Heart right ventricle (tissue), 16 donors: ENCODE measurements at places on chromosomes 4 and X. TPM values are rescaled to one million over a fixed set of nuclear protein-coding genes. Genes with fewer than 3 reads are reported as not detected.

Gene THAP9
- polyA plus RNA-seq, result 5.4 TPM

Gene RNF175
- polyA plus RNA-seq, result not detected

Gene HMX1
- not detected for polyA plus RNA-seq

Gene FMR1NB
- not detected for polyA plus RNA-seq

Gene MAGEB3
- not detected for polyA plus RNA-seq

Gene FHIP1A
- polyA plus RNA-seq, result 3.1 TPM

Gene CXCL13
- polyA plus RNA-seq, result 0.06 TPM

Gene DCAF8L2
- not detected for polyA plus RNA-seq

Gene NAP1L2
- polyA plus RNA-seq, result 2.2 TPM

Gene IL3RA
- polyA plus RNA-seq, result 20.8 TPM

DNA sequence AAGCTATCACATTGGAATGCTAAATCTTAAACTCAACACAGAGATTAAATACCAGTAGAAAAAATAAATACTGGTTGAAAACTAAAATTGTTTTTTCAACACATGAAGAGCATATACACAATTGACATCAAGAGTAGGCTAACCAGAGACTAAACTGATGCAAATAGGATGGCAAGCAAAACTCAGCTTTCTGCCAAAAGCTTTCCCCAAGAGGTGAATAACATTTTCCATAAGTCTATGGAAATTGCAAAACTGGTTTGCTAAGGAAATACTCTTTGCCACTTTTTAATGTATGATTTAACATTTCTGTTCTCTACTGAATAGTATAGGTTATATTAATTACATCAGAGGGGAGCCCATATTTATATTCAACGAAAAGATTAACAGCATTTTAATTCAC lies 23.8 kb downstream of the IQCM start:
- no peak for DNase-seq

- no peak for DNase-seq
Measured at GRCh38 chrX:45709381-45709780, 508.7 kb upstream of the DIPK2B start.

DNA sequence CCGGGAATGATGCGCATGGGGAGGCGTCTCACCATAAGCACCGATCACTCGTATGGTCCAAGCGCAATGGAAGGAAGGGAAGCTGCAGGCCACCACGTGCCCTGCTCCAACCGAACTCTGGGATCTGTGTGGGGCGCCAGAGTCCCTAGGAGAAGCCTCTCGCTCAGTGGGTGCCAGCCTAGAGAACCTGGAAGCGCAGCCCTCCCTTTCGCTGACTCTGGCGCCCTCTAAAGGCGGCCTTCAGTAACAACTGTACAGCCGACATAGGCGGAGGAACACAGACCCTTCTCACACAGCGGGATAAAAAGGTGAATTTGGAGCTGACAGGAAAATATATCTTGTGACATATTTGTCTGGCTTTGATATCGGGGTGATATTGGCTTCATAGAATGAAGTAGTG lies 76.0 kb downstream of the INTS6L start:
- DNase-seq, result peak; percentile 34

DNA sequence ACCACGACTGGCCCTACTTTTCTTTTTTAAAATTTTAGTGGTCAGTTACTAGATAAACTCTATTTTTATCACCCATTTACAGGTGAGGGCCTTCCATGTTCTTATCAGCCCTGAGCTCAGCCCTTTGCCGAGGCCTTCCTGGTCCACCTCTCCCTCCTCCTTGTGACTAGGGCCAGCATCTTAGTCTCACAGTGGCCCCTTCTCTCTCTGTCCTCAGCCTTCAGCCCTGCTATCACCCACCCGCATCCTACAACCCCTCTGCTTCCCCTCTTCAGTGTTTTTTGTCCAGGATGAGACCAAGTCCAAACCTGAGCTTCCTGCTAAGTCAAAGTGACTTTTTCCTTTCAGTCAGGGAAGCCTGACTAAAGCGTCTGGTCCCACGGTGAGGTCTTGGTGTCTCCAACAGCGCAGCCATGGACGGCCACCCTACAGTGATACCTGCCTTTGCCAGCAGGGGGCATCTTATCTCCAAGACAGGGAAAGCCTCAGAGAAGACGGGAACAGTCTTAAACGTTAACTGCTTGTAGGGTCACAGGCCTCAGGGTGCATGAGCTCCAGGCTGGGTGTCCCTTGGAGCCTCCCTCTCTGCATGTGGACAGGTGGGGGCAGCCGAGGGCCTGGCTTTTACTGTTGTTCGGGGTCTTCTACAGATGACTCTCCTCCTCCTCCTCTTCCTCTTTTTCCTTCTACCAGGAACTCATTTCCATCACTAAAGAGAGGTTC lies 11.7 kb upstream of the GAGE10 start:
- peak; percentile 48 for DNase-seq

DNA sequence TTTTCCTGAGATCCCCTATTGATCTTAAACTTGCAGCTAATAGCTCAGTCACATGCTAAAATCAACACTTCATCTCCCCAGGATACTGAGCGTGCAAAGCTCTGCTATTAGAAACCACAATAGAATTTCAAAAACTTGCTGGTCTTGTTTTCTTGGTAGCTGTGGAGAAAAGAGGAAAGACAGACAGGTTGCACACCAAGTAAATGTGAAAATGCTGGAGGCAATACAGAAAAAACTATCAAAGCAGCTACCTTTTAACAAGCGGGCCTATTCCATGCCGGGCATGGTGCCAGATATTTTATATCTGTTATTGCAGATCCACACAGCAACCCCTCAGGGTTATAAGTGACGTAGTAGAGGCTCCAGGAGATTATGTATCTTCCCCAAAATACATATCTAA lies 171.9 kb downstream of the DCTD start:
- DNase-seq, result no peak

GRCh38 chr4:77701121-77701520 lies 95.5 kb downstream of the CXCL13 start:
- DNase-seq, result no peak

DNA sequence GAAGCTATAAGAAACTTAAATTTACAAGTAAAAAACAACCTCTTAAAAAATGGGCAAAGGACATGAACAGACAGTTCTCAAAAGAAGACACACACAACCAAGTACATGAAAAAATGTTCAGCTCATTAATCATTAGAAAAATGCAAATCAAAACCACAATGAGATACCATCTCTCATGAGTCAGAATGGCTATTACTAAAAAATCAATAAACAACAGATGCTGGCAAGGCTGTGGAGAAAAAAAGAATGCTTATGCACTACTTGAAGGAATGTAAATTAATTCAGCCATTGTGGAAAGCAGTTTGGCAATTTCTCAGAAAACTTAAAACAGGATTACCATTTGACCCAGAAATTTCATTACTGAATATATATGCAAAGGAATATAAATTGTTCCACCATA lies 666.3 kb upstream of the GRIA3 start:
- no peak for DNase-seq

- DNase-seq, result no peak
Measured at GRCh38 chr4:74315376-74315775, 7.1 kb downstream of the EPGN start.

DNA sequence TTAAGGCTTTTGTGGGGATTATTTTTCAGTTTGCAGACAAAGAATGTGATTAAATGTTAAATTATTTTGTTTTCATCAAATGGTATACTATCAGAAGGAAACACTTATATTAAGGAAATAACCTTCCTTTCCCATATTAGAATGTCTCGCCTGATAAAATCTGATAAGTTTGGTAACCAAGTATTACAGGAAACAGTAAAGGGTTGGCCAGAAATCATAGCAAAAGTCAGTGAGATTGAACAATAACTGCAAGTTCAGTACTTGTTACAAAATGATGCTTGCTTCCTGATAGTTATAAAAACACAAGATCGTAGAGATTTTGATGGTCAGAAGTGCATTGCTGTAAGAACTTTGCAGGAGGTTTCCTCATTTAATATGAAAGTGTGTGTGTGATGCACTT lies 40.5 kb downstream of the FABP2 start:
- no peak for DNase-seq

- no peak for DNase-seq
Measured at GRCh38 chrX:54423161-54423888, 16.9 kb upstream of the TSR2 start.

GRCh38 chrX:132876523-132877338 lies 81.7 kb downstream of the HS6ST2 start:
- DNase-seq, result no peak

DNA sequence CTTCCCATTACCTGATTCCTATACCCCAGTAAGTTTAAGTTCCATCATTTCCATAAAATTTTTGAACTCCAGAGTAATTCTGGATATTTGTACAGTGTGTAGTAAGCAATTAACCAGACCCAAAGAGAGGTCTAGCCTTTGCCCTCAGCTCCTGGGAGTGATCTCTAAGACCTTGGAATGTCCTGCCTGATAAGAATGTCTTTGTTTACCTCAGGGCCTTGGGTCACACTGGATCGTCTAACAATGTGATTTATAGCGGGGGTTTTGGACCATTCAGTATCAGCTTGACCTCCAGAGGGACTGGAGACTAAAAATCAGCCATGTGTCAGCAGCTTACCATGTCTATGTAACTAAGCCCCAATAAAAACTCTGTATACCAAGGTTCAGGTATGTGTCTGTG lies 330.9 kb upstream of the PPP1R2C start:
- DNase-seq, result no peak

DNA sequence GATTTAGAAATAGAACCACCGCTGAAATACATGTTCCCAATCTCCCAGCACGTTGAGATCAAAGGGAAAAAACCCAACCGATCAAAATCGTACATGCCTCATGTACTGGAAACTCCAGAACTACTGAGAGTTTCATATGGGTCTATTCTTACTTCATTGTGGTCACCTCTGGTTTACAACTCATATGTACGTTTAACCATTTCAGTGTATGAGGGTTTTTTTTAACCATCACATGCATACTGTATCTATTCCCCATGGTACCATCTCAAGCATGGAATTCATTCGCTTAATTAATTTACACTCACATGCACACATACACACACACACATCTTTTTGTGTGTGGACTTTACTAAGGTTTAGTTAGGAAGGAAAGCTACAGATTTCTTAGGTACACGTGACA lies 46.0 kb upstream of the CLNK start:
- DNase-seq, result no peak

- no peak for DNase-seq
Measured at GRCh38 chrX:152155766-152156310, 17.5 kb upstream of the MAGEA10 start.

- DNase-seq, result no peak
Measured at GRCh38 chrX:2514131-2514530, 13.4 kb upstream of the DHRSX start.

DNA sequence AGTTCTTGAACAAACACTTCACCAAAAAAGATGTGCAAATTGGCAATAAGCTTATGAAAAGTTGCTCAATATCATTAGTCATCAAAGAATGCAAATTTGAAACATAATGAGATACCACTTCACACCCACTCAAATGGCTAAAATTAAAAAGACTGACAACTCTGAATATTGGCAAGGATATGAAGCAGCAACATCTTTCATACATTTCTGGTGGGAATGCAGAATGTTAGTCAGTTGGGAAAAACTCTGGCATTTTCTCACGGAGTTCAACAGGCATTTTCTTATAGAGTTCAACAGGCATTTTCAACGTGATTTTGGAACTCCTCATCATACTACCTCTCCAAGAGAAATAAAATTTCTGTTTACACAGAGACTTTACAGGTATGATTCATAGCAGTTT lies 297.4 kb upstream of the MAGEC2 start:
- DNase-seq, result no peak

DNA sequence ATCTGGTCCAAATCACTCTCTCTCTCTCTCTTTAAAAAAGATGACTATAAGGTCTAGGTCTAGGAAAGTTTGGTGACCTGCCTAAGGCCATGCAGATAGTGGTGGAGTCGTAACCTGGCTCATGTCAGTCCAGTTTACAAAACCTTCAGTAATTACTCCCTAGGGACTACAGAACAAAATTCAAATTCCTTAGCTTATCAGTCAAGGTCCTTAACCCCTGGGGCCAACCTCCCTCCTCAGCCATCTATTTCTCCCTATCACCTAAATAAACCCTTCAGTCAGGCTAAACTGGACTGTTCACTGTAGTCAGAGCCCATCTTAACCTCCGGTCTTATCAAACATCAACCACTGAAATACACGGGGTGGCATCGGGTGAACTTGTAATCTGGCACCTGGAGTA lies 68.9 kb downstream of the MAP3K15 start:
- no peak for DNase-seq

DNA sequence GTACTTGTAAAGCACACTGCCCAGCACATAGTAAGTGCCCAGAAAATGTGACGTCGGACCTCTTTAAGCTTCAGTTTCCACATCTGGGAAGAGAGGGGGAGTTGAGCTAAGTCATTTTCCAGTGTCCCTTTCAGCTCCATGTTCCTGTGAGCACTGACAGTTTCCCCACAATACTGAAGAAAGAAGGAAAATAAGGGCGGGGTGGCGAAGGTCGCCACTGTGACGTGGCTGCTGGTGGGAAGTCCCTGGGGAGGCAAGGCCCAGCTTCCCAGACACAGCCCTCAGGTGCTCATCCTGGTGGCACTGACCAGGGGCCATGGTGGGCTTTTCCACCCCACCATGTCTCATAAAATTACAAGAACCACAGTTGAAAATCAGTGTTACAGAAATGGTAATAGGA lies 121.8 kb downstream of the PTTG2 start:
- no peak for DNase-seq

DNA sequence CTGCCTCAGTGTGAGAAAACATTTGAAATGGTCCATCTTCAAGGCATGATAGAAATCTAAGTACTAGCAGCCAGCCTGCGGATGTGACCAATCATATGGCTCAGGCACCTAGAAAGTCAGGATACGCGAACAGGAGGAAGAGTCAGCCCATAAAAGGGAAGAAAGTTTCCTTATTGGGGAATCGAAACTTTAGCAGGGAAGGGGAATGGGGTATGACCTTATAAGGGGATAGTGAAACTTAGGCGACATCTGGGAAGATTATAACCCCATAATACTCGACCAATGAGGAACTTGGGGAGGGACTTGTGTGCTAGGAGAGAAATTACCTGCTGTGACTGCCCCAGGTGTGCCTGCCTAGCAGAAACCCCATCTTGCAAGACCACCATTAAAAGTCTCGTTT lies 26.2 kb upstream of the PYURF start:
- no peak for DNase-seq

DNA sequence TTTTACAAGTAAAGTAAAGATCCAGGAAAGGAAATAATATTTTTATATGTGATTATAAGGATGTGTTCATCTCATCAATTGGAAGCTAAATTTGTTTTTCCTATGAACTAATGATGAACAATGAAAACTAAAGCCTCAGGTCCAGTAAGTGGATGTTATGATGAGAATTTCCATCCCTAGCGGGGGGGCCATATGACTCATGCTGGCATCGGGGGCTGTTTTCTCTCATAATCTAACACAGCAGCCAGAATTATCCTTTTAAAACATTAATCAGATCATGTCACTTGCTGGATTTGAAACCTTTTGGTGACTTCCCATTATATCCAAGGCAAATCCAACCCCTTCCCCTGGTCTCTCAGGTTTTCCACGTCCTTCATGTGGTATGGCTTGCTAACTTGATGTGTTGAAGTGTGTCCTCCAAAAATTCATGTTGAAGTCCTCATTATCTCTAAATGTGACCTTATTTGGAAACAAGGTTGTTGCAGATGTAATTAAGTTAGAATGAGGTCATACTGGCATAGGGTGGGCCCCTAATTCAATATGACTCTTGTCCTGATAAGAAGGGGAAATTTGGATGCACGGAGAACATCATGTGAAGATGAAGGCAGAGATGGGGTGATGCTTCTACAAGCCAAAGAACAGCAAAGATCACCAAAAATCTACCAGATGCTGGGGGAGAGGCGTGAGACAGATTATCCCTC lies 96.8 kb downstream of the AKAP4 start:
- no peak for DNase-seq
